ENCODE measurements at places on chromosomes 2 and 18.
A peak's percentile ranks its signal among the peaks of the same experiment; 100 is the strongest.

GRCh38 chr2:106159866-106160785 lies 34.0 kb downstream of the UXS1 start:
- DNase-seq, result no peak

- DNase-seq, result no peak
These were observed 419.7 kb upstream of the MEX3C start for GRCh38 chr18:51617167-51617566.

GRCh38 chr2:66435549-66435875 lies 587 bp downstream of the MEIS1 start:
- DNase-seq, result no peak

GRCh38 chr2:86323273-86324021 lies 14.0 kb downstream of the REEP1 start:
- DNase-seq, result no peak

DNA sequence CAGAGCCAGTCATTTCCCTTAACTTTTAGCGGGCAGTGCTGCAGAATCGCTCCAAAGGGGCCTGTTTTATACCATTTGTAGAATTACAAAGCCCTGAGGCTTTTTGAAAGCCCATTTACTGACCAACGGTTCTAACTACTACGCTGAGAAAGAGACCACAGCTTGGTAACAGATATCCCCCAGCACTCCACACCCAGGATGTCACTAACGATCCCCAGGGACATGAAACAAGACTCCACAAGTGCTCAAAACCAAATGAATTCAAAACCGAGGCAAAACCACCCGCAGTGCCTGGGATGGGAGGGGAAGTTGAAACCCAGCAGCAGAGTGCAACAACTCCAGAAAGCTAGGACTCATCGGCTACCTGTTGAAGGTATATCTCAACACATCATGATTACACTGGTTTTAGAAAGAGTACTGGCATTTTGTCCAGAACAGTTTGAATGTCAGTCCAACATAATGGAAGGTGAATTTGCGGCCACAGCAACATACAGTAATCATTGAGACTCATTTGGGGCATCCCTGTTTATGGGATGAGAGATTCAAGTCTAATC lies 33.6 kb upstream of the LRP2 start:
- no peak for DNase-seq

DNA sequence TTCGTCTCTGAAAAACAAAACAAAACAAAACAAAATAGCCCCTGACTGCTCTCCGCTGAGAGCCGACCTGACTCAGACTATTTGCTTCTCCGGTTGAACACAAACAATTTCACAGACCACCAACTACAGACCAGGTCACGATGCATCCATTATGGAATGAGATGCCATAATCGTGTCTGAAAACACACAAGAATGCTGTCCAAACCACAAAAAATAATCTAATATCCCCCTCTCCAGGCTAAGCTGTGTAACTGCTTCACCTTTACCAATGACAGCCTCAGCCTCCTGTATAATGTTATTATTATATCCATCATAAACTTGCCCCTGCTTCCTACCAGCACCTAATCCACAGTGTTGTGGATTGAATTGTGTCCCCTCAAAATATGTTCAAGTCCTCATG lies 114.7 kb downstream of the DNAH6 start:
- DNase-seq, result peak; percentile 10

DNA sequence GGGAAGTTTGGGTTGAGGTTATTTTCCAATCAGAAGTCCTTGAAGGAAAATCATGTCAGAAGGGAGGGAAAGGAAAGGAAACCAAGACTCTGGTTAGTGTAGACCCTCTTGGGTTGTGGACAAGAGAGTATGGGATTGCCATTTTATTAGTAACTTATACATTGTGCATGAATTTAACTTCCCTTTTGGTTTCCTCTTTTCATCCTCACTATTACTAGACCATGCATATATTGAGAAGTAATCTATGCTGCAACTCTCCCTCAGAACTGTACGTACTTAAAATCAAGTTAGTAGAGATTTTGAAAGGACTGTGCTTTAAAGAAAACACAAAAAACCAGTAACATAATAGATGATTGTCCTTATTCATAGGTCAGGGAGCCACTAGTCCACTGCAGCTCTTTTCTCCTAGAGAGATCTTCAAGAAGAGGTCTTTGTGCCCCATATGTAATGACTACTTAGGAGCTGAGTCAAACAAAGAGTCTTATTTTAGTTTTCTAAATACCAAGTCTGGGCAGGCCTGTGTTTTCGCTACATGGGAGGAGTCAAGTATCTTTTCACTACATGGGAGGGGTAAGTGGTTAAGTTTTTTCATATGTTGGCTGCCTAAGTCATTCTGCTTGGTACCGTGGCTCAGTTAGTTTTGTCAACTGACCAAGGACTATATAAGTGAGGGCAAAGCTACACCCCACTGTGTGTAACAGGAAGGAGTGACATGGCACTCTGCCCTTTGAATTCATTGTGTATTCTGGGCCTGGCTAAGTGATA lies 25.2 kb upstream of the FAM117B start:
- no peak for DNase-seq

DNA sequence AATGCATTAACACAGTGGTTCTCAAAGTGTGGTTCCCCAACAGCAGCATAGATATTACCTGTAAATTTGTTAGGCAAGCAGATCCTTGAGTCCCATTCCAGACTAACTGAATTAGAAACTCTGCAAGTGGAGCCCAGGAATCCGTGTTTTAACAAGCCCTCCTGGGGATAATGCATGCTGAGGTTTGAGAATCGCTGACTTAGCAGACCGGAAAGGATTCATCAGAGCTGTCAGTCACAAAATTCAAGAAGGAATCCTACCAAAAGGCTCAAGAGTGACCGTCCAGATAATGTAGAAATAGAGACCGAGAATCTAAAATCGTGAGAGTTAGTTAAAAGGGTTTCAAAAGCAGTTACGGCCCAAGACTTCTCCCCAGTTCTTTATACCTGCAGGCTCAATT lies 66.9 kb downstream of the LOXHD1 start:
- no peak for DNase-seq

DNA sequence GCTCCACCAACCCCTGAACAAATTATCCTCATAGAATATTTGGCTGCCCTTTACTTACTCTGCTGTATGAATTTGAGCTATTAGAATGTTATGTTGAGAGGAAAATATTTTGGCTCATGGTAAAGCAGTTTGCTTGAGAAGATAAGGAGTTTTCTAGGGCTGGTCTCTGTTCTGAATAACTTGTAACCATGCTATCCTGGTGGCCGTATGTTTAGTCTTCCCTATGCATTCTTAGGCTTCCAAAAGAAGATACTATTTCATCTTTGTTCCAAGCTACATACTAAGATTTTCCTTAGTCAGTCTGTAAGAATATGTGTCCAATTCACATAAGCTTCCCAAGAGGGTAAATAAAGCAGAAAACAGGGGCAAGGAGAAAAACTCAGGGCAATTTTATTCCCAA lies 1105.1 kb upstream of the PIK3C3 start:
- no peak for DNase-seq

DNA sequence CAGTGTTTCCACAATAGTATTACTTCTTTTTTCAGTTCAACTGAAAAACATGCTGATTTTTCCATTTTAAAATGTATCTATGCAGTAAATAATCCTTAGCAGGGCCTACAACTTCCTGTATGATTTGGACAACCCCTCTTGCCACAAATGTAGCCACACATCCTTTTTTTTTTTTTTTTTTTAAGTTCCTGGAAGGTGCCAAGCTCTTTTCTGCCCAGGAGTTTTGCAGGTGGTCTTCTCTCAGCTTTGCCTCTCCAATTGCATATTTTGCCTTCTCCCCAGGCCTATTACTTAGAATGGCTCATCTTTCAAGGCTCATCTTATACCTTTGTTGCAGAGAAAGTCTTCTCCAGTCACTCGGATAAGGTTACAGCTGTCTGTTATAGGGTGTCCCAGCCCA lies 11.6 kb downstream of the KLHL14 start:
- no peak for DNase-seq

DNA sequence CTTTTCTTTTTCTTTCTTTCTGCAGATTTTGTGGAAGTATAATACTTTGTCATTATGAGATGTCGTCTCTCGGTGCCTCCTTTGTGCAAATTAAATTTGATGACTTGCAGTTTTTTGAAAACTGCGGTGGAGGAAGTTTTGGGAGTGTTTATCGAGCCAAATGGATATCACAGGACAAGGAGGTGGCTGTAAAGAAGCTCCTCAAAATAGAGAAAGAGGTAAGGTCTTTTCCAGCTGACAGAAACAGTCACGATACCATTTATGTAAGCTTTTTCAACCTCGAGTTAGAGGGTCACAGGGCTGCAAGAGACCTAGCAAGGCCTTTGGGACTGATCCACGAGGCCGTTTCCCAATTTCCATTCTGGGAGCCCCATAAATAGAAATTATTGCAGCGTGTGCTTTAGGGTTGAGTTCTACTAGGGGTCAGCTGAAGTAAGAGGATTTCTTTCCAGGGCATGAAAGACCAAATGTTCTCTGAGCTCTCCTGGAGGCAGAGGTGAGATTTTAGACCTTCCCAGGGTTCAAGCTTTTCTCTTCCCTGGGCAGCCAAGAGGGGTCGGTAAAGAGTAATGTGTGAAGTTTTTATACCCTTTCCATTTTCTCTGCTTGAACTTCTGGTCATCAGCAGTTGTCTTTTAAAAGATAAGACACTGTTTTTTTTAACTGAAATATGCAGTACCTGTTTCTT lies 15.5 kb downstream of the MAP3K20 start:
- no peak for DNase-seq

DNA sequence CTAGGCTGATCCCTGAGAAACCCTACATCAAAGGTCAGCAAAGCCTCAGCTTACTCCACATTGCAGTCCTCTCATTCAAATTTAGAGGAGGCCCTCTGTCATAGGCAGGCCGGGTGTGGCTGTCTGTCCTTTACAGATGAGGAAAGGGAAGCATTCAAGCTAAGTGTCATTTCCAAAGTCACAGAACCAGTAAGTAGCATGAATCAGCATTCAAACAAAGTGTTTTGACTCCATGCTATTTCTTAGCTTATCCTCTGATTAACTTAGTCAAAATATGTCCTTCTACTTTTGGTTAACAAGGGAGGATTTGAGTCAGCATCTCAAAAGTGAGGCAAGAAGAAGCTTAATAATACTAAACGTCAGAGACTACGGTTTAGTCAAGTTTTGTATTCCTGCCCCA lies 409.0 kb upstream of the POU3F3 start:
- no peak for DNase-seq

DNA sequence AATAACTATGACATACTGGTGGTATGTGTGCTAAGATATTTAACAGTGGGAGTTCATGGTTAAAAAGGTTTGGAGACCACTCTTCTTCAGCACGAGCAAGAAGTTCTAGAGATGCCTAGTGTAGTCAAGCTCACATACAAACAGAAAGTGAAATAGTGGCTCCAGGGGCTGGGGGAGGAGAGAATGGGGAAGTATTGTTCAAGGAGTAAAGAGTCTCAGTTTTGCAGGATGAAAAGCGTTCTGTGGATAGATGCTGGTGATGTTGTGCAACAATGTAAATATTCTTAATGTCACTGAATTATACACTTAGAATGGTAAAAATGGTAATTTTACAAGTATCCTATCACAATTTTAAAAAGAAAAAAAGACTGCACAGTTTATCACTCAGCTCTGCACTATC lies 29.0 kb upstream of the EPAS1 start:
- DNase-seq, result no peak

GRCh38 chr2:120223034-120223912 lies at the start of gene TMEM185B:
Gene TMEM185B (minus strand): TSS chr2:120223400. CDS start chr2:120222976, 424 bp downstream.
- DNase-seq, result peak; percentile 77

- DNase-seq, result no peak
These were observed 279.7 kb downstream of the SRBD1 start for GRCh38 chr2:45331410-45331786.

GRCh38 chr2:222424276-222424728 lies at the start of gene SGPP2:
Gene SGPP2 (plus strand): TSS chr2:222424543. CDS start chr2:222424603, 60 bp downstream.
- DNase-seq, result peak; percentile 70

DNA sequence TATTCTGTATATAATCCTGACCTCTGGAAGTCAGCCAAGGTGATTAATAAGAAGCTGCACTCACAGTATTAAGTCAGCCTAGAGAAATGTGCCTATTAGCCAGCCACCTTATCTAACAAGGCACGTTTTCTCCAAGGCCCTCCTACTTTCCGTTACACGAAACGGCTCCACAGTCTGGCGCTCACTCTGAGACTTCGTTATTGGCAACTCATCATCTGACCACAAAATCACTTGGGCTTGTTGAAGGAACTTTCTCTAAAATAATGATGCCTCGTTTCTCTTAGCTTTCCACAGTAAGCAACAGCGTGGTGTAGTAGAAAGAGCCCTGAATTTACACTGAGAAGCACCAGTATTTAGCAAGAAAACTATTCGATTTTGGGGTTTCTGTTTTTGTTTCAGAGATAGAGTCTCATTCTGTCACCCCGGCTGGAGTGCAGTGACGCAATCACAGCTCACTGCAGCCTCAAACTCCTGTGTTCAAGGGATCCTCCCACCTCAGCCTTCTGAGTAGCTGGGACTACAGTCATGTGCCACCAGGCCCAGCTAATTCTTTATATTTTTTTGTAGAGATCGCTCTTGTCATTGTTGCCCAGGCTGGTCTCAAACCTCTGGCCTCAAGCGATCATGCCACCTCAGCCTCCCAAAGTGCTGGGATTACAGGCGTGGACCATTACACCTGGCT lies 53.6 kb upstream of the SLC14A1 start:
- DNase-seq, result no peak

- no peak for DNase-seq
These were observed 113.2 kb upstream of the DLX2 start for GRCh38 chr2:172215936-172216335.

GRCh38 chr2:132915812-132916549 lies 246.0 kb upstream of the LYPD1 start:
- DNase-seq, result no peak

GRCh38 chr18:76757335-76757734 lies 65.0 kb upstream of the ZNF236 start:
- DNase-seq, result no peak

GRCh38 chr2:136057023-136057801 lies 60.7 kb downstream of the CXCR4 start:
- no peak for DNase-seq

GRCh38 chr2:67834482-67834881 lies 228.3 kb downstream of the C1D start:
- no peak for DNase-seq

- DNase-seq, result no peak
These were observed 23.3 kb downstream of the PELI1 start for GRCh38 chr2:64120928-64121327.

- DNase-seq, result no peak
These were observed 127.8 kb upstream of the SYT4 start for GRCh38 chr18:43405097-43405496.

DNA sequence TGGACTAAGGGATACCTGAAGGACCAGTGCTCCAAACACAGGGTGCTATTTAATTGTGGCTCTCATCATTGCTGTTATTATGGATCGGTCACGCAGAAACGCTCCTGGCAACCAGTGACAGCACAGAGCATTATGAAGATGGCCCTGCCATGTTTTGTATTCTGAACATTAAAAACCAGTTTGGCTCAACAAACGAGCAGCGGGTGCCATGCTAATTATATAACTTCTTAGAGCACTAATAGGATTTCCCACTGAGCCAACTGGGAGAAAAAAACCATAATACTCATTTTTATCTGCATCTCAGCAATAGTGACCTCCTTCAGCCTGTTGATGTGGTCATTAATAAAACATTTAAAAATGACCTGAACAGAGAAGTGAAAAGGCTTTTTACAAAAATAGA lies 212.8 kb downstream of the STK39 start:
- peak; percentile 56 for DNase-seq

- no peak for DNase-seq
These were observed 595.8 kb downstream of the STK39 start for GRCh38 chr2:167651406-167652151.

Data from NCI-H2081 (cell line).